KG1 (cell line): ENCODE measurements at places on chromosomes 11 and 22.

GRCh38 chr11:87421422-87421821 is 383.7 kb downstream of the TMEM135 start:
- peak; percentile 35 for DNase-seq

DNA sequence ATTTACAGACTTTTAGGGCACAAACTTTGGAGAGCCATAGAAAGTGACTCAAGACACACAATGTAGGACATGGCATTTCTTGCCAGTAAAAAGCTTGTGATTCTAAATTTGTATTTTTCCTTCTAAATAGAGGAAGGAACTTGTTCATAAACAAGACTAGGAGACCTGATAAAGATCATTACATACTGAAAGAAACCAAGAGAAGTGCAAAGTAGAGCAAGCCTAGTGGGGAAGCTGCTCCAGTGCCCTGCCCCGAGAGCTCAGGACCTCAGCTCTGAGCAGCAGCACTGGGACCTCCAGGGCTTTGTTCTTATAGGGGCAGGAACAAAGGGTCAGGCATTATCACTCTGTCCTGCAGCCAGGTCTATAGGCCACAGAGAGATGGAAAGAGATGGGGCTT is 7.2 kb downstream of the IRAG1 start:
- DNase-seq, result no peak

DNA sequence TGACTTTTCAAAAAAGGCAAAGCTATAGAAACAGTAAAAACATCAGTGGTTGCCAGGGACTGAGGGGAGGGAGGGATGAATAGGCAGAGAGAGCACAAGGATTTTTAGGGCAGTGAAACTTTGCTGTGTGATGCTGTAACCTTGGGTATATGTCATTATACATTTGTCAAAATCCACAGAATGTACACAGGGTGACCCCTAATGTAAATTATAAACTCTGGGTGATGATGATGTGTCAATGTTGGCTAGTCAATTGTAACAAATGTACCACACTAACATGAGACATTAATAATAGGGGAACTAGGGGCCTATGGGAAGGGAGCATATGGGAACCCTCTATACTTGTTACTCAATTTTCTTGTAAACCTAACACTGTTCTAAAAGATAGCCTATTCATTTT is 24.8 kb downstream of the RIBC2 start:
- DNase-seq, result no peak

- no peak for DNase-seq
These were observed 356.2 kb downstream of the GRM5 start for GRCh38 chr11:88709567-88709966.

- DNase-seq, result no peak
These were observed 15.6 kb downstream of the TBC1D10A start for GRCh38 chr22:30310881-30311771.
